ENCODE measurements at places on chromosomes 3 and 15.

- no peak for DNase-seq
Measured at GRCh38 chr3:47002171-47003055, 22.9 kb downstream of the NBEAL2 start.

GRCh38 chr3:72181251-72181650 lies 396.3 kb upstream of the PROK2 start:
- no peak for DNase-seq

GRCh38 chr3:149625795-149626194 lies 32.0 kb downstream of the WWTR1 start:
- DNase-seq: no peak

- no peak for DNase-seq
Measured at GRCh38 chr15:64597477-64597822, 137.1 kb downstream of the ZNF609 start.

DNA sequence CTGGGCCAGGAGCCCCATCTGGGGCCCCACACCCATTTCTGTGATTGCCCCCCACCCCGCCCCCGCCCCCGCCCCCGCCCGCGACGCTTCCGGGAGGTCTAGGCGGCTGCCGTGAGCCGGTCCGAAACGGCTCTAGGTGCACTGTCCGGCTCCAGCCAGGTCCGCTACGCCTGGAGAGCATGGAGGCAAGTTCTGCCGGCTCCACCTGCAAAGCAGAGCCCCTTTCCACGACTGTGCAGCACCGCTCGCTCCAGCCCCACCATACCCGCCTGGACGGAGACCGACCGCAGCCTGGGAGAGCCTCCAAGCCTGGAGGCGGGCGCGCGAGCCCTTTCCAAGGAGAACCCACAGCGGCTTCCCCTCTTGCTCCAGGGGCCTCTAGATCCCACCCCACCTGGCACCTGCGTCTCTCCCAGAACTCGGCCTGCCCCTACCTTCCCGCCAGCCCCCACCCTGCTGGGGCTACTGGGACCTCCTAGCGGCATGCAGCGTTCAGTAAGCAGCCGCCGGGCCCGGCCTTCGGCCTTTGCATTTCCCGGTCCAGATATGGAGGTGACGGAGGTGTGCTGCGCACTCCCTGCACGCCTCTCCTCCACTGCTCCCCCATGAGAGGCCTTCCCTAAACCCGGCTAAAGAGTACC lies 66.2 kb downstream of the KLF13 start:
- no peak for DNase-seq

GRCh38 chr15:43274136-43274535 lies 7.4 kb upstream of the TGM5 start:
- DNase-seq: no peak

DNA sequence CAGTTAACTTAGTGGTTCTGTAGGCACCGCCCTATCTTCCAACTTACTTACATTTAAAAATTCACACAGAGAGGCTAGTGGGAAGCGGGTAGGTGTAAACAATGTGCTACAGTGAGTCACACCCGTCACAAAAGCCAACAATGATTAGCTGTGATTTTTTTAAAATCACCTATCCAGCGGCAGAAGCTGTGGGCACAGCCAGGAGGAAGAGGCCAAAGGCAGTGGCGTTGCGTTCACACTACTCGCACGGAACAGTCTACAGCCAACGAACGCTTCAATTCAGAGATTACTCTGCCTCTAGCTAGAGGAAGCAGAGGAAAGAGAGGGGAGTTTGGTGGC lies 2.5 kb upstream of the NLGN1 start:
- no peak for DNase-seq

DNA sequence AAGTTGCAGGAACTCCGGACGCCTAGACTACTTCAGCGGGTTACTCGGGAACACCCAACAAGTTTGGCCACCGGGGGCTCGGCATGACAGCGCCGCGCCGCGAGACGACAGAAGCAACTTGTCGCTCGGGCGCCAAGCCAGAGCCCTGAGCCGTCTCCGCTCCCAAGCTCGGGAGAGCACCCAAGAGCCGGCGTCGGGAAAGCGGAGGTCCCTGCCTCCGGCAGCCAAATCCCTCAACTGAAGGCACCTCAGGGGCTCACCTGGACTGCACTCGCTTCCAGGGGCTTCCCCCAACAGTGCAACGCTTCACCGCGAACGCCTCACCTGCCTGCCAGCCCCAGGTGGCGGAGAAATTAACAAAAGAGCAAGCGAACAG lies 640 bp downstream of the MB21D2 start:
- DNase-seq: no peak

DNA sequence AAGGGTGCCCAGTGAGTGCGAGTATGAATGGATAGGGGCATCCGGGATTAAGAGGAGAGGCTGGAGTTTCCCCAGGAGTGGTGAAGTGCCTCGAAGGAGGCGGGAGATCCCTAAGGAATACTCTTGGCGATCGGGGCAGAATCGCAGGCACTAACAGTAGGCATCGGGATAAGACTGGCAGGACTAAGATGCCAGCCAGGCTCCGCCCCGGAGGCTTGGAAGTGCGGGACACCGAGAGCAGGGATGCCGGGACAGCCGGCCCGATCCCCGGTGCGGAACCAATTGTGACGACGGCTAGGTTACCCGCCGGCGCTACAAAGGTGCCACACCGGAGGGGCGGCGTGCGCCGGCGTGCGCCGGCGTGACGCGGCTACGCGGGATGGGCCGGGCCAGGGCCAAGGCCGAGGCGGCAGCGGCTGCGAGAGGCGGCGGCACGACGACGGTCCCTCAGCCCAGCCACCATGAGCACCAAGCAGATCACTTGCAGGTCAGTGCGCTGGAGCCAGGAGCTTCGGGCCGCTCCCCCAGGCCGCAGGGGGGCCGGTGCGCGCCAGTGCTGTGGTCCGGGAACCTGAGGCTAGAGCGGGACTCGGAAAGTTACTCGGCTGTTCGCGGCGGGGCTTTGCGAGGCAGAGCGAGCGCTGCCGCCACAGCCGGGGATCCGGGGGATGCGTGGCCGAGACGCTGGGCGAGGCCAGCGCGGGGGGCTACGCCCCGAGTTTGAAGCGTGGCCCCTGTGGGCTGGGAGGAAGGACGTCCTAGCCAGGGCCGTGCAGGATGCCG lies at the start of gene MKRN2:
TSS of gene MKRN2 (plus strand) at position 398 of the 783 bp plus-strand sequence. CDS start at position 462, 64 bp downstream.
- peak; percentile 75 for DNase-seq

DNA sequence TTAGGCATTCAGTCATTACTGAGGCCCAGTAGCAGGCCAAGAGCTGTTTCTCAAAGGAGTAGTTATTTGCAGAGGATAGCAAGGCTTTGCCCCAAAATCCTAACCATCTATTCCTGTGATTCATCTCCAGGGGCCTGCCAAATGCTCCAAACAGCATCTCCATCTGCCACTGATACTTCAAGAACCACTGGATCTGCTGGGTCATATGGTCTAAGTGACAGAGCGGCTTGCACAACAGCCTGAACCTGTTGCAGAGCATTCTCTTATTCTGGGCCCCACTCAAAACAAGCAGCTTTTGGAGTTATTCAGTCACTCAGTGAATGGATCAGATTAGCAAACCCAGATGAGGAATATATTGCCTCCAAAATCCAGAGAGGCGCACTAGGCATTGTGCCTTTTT lies 68.8 kb upstream of the ALDH1A3 start:
- no peak for DNase-seq

DNA sequence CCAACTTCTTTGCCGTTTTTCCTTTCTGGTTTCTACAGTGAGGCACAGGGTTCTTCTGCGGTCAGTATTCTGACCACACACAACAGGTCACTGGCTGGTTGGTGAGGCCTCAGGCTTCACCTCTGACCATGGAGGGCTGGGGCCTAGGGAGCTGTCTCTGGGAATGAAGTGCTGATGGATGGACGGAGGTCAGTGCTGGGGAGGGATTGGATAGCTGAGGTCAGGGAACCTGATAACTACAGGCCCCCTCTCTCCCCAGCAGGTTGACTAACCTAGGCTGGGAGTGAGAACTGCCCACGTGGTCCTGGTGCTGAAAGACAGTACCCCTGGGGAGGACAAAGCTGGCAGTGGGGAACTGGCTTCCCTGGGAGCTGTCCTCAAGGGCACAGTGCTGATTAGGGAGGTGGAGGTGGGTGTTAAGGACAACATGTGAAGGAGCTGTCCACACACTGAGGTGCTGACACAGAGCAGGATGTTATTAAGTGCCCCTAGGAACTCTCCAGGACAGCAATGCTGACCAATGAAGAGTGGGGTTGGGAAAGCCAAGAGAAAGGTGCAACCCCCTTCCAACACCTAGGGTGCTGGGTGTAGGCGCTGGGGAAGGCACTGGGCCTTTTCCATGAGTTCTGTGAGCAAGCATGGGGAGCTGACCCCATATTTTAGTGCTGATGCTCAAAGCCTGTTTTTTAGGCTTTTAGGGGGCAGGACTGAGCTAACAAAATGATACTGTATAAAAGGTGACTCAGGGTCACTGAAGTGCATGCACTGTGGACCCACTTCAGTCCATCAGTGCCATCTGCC lies 45.2 kb downstream of the ATP2B2 start:
- peak; percentile 35 for DNase-seq

- no peak for DNase-seq
Measured at GRCh38 chr15:96330064-96330449, 443 bp upstream of the NR2F2 start.

GRCh38 chr15:93469994-93470393 lies 381.0 kb upstream of the RGMA start:
- no peak for DNase-seq

DNA sequence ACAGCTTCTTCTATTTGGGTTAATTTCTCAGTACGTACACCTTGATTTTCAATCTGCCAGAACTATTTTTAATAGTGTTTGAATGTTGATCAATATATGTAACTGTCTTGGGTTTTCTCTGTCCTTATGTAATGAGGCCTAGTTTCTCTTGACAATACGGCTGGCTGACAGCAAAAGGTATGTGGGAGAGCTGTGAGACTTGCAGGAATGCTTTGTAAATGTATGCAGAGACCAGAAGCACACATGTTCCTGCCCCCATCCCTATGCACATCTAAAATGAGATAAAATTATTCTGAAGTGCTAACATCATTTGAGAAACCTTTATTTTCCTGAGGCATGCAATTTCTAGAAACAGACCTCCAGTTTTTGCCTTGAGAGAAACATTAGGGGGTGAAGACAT lies 593.8 kb upstream of the GBE1 start:
- no peak for DNase-seq

DNA sequence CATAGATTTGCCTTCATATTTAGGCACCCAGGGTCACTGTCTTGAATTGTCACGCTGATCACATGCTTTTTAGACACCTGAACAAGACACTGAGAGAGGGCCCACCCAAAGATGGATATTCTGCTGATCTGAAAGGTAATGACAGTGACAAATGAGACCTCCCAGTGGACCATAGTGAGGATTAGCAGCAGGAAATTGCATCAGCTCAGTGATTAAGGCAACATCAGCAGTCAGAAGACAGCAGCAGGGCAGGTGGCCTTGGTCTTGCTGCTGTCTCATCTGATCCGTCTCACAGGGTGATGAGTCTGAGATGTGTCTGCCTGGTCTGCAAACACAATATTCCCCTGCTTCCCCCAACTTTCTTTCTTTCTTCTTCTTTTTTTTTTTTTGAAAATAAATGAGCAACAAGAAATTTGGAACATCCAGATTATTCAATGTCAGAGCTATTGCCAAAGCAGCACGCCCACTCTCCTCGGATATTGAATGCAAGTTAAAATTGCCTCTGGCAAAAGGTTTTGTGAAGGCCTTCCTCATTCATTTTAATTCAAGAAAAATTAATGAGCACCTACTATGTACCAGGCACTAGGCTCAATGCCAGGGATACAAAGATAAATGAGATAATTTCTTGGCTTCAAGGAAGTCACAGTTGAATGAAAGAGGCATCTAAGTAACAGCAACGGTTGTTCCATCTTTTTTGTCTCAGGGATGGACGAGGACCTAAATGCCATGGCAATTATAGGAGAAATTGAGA lies 14.1 kb downstream of the OTOL1 start:
- no peak for DNase-seq

DNA sequence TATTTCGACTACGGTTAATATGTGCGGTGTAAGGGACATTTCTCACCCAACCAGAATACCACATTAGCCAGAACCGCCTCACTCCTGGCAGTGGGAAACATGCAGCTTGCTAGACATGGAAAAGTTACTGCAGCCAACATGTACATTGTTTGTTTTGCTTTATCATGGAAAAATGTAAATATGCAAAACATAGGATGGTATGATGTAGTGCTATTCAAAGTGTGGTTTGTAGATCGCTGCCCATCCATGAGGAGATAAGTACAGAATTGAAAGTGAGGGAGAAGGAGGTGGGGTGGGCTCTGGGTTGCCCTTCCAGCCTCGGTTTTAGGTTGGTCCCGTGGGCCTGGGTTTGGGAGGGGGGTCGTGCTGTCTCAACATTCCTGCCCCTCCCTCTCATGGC lies 42.5 kb upstream of the SPESP1 start:
- DNase-seq: no peak

GRCh38 chr3:126208606-126209256 lies 28.3 kb upstream of the ALDH1L1 start:
- no peak for DNase-seq

GRCh38 chr15:74777769-74778598 lies 3.9 kb upstream of the CSK start:
- DNase-seq: no peak

- DNase-seq: no peak
Measured at GRCh38 chr3:123159926-123160635, 41.7 kb upstream of the SEC22A start.

DNA sequence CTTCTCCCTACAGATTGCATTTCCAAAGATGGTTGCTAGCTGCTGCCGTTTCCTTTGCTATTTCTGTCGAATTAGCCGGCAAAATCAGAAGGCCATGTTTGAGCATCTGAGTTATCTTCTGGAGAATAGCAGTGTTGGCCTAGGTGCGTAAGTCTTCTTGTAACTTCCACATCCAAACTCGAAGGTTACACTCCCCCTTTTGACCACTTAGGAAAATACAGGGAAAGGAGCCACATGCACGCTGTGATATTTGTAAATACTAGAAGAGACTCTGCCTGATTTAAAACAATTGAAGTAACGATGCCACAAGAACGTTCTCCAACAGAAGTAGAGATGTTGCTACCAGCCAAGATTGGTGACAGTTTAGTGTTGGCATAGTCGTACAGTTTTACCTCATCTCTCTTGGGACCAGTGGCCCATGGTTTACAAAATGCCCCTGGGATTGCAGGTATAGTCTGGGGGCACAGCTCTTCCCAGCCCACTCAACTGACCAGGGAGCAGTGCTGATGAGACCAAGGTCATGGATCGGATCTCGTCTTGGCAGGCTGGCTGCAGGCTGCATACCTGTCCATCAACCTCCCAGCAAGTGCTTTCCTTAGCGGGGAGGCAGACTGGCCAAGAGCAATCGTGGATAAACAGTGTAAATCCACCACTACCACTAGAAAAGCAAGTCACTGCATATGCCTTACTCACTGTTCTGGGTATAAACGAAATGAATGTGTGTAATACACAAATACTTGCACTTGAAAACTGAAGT lies 268.4 kb upstream of the CHRM5 start:
- no peak for DNase-seq

- no peak for DNase-seq
Measured at GRCh38 chr3:129365296-129366136, 62.9 kb downstream of the EFCAB12 start.

GRCh38 chr3:147773116-147773630 lies 364.0 kb downstream of the ZIC1 start:
- DNase-seq: no peak
